Mesendoderm (in vitro differentiated cells): ENCODE measurements at places on chromosomes 1 and 21.
A peak's percentile ranks its signal among the peaks of the same experiment; 100 is the strongest.

DNA sequence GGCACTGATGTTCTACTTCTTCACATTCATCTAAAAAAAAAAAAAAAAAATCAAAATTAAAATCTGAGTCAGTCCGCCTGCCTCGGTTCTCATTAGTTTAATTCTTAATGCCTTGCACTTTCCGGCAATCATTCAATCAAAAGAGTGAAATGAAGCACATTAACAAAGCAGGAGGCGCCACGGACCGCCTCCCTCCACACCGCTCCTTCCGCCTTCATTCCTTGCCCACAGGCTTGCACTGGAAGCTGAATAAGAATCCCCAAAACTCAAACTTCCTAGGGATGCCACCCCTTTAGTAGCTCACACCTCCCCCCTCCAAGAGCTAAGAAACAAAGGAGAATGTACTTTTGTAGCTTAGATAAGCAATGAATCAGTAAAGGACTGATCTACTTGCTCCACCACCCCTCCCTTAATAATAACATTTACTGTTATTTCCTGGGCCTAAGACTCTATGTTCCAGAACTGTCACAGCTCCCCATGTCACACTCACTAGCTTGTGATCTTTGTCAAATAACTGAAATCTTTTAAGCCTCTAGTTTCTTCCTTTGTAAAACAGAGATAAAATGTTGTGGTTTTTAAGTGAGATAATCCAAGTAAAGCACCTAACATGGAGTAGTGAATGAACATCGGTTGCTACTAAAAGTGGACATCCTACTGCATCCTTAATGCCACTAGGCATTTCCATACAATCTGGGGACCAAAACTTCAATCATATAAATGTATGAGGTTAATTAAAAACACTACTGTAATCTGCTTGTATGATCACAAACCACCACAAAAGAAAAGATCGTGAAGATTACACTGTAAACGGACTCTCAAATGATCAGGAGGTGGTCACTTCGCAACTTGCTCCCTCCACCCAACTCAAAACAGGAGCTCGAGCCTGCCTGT, 27.4 kb downstream of the LGALS8 start:
- DNase-seq, result no peak

- no peak for DNase-seq
Measured at GRCh38 chr1:165490175-165490574, 45.2 kb upstream of the RXRG start.

- DNase-seq, result peak; percentile 92
Measured at GRCh38 chr1:151458802-151459330, 428 bp downstream of the POGZ start.

- peak; percentile 18 for DNase-seq
Measured at GRCh38 chr1:155759966-155760630, 71.2 kb downstream of the DAP3 start.

DNA sequence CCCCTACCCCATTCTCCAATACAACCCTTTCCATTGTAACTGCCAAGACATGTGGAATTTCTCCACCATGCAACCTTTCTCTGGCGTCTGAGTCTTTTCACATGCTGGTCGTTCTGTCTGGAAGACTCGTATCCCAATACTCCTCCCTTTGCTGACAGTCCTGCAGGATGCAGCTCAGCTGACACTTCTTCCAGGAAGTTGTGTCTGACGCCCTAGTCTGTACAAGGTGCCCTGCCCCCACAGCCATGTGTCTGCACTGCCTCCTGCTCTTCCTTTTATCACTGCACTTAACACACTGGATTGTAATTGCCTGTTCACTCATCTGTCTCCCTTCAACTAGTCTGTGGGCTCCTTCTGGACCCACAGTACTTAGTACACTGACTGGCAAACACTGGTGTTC, 188.0 kb downstream of the LMX1A start:
- DNase-seq, result peak; percentile 68

DNA sequence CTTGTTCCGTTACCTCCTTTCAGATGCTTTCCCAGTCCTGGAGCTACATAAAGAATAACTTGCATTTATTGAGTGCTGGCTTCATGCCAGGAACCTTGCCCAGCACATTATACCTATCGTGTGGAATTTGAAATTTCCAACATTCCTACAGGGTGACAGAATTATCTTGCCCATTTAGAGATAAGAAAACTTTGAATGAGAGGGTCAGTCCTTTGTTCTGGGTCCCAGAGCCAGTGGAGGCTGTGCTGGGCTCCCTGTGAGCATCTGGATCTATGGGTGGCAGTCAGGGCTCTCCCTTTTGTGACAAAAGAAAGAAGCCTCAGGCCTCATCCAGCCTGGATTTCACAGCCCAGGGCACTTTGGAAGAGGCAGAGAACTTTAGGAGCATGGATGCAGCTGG, 3.2 kb downstream of the GSTM4 start:
- DNase-seq, result peak; percentile 24

DNA sequence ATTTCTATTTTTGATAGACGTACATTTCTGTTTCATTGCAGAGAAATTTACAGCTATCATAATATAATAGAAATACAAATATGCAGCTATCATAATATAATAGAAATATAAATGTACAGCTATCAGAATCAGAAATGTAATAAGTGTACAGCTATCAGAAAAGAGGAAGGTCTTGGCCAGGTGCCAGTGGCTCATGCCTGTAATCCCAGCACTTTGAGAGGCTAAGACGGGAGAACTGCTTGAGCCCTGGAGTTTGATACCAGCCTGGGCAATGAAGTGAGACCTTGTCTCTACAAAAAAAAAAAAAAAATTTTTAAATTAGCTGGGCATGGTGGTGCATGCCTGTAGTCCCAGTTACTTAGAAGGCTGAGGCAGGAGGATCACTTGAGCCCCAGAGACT, 37.9 kb downstream of the PIGM start:
- DNase-seq, result no peak

GRCh38 chr21:15564907-15565306, 164.9 kb upstream of the USP25 start:
- peak; percentile 61 for DNase-seq

GRCh38 chr21:41897047-41897669, 18.0 kb upstream of the PRDM15 start:
- no peak for DNase-seq

DNA sequence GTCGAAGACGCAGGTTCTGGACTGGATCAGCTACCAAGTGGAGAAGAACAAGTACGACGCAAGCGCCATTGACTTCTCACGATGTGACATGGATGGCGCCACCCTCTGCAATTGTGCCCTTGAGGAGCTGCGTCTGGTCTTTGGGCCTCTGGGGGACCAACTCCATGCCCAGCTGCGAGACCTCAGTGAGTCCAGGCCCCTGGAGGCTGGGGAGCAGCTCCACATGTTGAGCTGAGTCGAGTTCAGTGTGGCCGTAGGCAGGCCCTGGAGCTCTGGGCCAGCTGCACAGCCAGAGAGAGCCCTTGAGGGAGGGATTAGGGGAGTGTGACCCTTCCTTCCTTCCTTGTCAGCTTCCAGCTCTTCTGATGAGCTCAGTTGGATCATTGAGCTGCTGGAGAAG, 1.6 kb downstream of the ELF3 start:
- DNase-seq, result no peak

DNA sequence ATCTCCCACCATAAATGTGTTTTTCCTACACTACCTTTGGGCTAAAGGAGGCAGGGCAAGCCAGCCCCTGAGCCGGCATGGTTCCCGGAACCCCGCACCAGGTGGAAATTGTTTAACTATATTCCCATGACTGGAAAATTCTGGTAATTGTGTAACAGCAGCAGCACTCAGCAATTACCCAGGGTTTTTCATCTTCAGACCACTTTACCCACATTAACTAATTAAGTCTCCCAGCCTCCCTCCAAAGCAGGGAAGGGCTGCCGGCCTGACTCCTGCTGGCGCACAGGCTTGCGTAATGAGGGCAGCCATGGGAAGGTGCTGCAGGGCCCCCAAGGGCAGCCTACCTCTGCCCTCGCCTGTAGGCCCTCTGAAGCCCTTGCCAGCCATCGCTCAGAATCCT, 140.7 kb upstream of the VAMP3 start:
- no peak for DNase-seq

DNA sequence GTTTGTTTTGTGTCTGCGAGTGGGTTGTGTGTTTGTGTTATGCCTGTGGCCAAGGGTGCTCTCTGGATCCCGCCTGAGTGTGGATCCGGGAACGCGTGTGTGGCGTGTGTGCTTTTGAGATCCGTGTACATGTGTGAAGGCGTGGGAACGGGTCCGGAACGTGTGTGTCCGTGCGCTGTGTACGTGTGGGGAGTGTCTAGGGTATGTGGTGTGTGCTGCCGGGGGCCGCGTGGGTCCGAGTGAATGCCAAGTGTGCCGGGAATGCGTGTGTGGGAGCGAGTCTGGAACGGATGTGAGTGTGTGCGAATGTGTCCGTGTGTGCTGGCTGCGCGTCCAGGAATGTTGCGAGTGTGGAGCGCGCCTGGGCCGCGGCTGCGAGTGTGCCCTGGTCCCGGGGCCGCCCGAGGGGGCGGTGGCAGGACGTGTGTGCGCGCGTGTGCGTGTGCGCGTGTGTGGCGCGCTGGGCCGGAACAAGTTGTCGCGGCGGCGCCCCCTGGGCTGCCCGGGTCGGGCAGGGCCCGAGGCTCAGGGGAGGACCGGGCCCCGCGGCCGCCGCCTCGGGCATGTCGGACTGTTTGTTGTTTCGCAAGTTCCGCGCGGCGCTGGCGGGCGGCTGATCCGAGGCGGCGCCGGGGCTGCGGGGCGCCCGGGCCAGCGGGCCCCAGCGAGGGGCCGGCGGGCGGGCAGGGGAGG, 953 bp downstream of the PTPRU start:
- DNase-seq, result peak; percentile 51

DNA sequence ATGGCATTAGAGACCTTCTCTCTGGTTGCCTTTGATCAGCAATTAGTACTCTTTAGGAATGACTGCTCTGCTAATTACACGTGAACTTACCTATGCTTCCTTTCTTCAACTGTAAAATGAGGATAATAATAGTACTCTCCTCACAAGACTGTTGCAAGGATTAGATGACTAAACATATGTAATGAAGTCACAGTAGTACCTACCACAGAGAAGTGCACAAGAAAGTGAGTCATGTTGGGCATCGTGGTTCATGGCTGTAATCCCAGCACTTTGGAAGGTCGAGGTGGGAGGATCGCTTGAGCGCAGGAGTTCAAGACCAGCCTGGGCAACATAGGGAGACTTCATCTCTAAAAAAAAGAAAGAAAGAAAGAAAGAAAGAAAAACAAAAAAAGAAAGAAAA, 68.1 kb upstream of the AK4 start:
- no peak for DNase-seq

- no peak for DNase-seq
Measured at GRCh38 chr1:199247891-199248290, 609.1 kb downstream of the PTPRC start.

- DNase-seq, result no peak
Measured at GRCh38 chr1:164452549-164452948, 106.4 kb upstream of the PBX1 start.

- peak; percentile 65 for DNase-seq
Measured at GRCh38 chr1:192489748-192490147, 85.8 kb upstream of the RGS1 start.

DNA sequence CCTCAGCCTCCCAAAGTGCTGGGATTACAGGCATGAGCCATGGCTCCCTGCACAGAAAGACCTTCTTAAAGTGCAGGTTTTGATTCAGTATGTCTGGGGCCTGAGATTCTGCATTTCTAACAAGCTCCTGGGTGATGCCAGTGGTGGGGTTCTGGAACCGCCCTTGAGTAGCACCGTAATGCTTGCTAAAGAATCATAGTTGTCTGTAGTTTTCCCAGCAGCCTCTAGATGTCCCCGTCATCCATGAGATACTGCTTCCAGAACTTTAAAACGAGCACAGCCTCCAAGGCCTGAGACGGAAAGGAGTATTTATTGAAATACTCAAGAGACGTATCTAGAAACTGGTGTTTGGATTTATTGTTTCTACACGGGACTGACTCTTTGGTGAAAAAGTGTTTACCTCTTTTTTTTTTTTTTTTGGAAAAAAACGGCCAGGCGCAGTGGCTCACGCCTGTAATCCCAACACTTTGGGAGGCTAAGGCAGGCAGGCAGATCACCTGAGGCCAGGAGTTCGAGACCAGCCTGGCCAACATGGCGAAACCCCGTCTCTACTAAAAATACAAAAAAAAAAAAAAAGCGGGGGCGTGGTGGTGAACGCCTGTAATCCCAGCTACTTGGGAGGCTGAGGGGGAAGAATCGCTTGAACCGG, 2.6 kb upstream of the TOR3A start:
- DNase-seq, result peak; percentile 85

- DNase-seq, result no peak
Measured at GRCh38 chr1:56824938-56825337, 5.7 kb upstream of the FYB2 start.
